ENCODE measurements at places on chromosomes 2 and 18. TPM values are rescaled to one million over a fixed set of nuclear protein-coding genes. Genes with fewer than 3 reads are reported as not detected.

Gene INPP1
- 6.9 TPM for total RNA-seq

Gene ZNF521
- total RNA-seq: not detected

DNA sequence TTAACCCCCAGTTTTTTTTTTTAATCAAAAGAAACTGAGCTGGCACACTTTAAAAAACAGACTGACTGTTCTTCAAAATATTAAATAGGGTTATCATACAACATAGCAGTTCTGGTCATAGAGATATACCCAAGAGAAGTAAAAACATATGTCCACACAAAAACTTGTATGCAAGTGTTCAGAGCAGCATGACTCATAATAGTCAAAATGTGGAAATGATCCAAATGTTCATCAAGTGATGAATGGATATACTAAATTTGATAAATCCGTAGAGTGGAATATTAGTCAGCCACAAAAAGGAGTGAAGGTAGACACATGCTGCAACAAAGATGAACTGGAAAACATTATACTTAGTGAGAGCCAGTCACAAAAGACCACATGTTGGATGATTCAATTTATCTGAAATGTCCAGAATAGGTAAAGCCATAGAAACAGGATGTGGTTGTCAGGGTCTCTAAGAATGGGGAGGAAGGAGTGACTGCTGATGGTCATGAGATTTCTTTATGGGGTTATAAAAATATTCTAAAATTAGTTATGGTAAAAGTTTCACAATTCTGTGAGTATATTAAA, 5.1 kb downstream of the SMIM21 start:
- no peak for DNase-seq
- no peaks in the 10 kb centered on the region for H3K27me3 ChIP-seq
- no peak overlapping the region for H3K27ac ChIP-seq

DNA sequence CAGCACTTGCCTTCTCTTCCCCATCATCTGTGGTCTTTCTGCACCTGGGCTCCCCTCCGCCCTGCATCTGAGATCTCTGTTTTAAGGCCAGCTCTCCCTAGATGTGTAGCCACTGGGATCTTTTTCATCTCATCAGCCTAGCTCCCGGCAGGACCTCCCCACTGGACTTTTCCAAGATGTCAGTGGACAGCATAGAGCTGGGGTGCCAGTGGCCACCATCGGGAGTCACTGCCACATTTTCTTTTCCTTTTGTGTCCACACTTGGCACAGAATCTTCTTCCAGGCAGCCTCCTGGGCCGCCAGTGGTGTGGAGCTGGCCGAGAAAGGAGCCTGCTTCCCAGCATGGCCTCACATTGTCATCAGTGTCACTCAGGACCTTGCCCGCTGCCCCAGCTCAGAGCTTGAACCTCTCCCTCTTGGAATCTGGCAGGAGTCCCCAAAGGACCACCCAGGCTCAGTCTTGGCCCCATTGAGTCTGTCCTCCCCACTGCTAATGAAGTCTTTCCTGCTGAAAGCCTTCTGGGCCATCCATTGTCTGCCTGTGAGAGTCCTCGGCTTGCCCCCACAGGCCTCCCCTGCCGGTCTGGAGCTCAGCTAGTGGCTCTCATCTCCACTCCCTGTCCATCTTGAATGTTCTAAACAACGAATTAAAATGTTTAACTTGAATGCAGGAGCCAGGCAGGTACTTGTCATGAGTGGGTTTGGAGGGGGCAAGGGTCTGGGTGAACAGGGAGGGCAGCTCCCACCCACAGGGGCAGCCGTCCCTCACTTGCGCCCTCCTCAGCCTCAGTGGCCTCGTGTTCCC, 324.4 kb downstream of the GBX2 start:
- H3K27ac ChIP-seq: no peak overlapping the region
- H3K4me1 ChIP-seq: no peaks in the 10 kb centered on the region
- no peak overlapping the region for H3K4me3 ChIP-seq
- no peaks in the 10 kb centered on the region for H3K27me3 ChIP-seq
- no peaks in the 10 kb centered on the region for H3K36me3 ChIP-seq

GRCh38 chr2:145789636-145790035, 1269.7 kb upstream of the ZEB2 start:
- H3K27me3 ChIP-seq: no peaks in the 10 kb centered on the region
- H3K4me3 ChIP-seq: no peak overlapping the region
- no peak for DNase-seq

GRCh38 chr2:237488295-237488694, 1.2 kb downstream of the MLPH start:
- no peaks in the 10 kb centered on the region for H3K36me3 ChIP-seq
- no peak for DNase-seq
- peaks cover 38% of the 10 kb centered on the region for H3K27me3 ChIP-seq
- H3K4me3 ChIP-seq: no peak overlapping the region
- no peaks in the 10 kb centered on the region for H3K4me1 ChIP-seq
- H3K27ac ChIP-seq: no peak overlapping the region

DNA sequence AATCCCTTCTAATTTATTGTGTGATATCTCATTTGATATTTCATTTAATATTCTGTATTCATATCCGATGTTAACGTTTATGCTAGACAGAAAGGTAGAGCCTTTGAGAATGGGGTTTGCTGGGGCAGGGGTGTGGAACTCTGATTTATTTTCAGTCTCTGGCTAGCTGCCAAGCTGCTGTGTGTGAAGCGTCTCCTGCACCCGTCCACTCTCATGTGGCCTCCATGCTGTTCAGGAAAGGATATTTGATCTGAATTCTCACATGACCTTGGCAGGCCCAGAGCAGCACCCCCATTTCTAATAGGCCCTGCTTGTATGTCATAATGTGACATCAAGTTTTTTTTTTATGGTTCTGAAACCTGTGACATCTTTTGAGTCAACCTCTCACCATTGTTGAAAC, 1.6 kb downstream of the IL1R1 start:
- no peak for DNase-seq
- H3K27me3 ChIP-seq: peaks cover 20% of the 10 kb centered on the region
- peaks cover 17% of the 10 kb centered on the region for H3K4me1 ChIP-seq
- no peak overlapping the region for H3K27ac ChIP-seq
- peaks cover 19% of the 10 kb centered on the region for H3K36me3 ChIP-seq
- H3K4me3 ChIP-seq: no peak overlapping the region

GRCh38 chr2:146990311-146991054, 854.3 kb upstream of the ACVR2A start:
- H3K4me3 ChIP-seq: no peak overlapping the region
- peaks cover 6% of the 10 kb centered on the region for H3K27me3 ChIP-seq
- H3K4me1 ChIP-seq: no peaks in the 10 kb centered on the region
- H3K36me3 ChIP-seq: no peaks in the 10 kb centered on the region
- DNase-seq: no peak
- no peak overlapping the region for H3K27ac ChIP-seq

- H3K36me3 ChIP-seq: peaks cover 55% of the 10 kb centered on the region
- DNase-seq: no peak
- H3K4me3 ChIP-seq: peak overlapping the region; percentile 95
- peaks cover 66% of the 10 kb centered on the region for H3K4me1 ChIP-seq
- no peaks in the 10 kb centered on the region for H3K27me3 ChIP-seq
Observed at GRCh38 chr2:47172156-47172921, 17.2 kb upstream of the STPG4 start.

GRCh38 chr2:34601561-34601960, 1002.5 kb upstream of the FAM98A start:
- H3K36me3 ChIP-seq: no peaks in the 10 kb centered on the region
- DNase-seq: no peak

All from activated CD4-positive, alpha-beta T cell treated with anti-CD3 and anti-CD28 coated beads, Interleukin-2, amount 10 ng/mL, durations not matched to agents 7 days and 5 days (primary cell).